ENCODE measurements at places on chromosomes 7 and 10.

GRCh38 chr7:30771174-30771879, at the start of gene MINDY4:
Gene MINDY4, plus strand, starts transcription at chr7:30771417. Its CDS starts 77 bp downstream, at chr7:30771494.
- DNase-seq: peak; percentile 40

- DNase-seq: no peak
These were observed 48.4 kb downstream of the SHH start for GRCh38 chr7:155763691-155764437.

DNA sequence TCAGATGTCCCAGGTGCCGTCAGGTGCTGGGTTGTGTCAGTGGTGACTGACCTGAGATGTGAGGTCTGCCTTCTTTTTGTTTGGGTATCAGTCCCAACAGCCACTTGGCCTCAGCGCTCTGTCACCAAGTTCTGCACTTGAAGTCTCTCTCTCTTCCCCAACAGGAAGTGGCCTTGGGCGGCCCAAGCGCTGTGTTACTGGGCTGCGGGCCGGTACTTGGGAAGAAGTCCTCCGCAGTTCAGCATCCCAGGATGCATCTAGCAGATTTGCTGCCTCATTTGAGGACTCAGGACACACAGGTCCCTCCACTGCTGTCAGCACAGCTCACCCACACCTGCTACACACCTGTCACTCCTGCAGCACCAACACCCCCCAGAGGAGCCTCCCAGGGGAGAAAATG, 40.1 kb downstream of the LYZL2 start:
- no peak for DNase-seq

DNA sequence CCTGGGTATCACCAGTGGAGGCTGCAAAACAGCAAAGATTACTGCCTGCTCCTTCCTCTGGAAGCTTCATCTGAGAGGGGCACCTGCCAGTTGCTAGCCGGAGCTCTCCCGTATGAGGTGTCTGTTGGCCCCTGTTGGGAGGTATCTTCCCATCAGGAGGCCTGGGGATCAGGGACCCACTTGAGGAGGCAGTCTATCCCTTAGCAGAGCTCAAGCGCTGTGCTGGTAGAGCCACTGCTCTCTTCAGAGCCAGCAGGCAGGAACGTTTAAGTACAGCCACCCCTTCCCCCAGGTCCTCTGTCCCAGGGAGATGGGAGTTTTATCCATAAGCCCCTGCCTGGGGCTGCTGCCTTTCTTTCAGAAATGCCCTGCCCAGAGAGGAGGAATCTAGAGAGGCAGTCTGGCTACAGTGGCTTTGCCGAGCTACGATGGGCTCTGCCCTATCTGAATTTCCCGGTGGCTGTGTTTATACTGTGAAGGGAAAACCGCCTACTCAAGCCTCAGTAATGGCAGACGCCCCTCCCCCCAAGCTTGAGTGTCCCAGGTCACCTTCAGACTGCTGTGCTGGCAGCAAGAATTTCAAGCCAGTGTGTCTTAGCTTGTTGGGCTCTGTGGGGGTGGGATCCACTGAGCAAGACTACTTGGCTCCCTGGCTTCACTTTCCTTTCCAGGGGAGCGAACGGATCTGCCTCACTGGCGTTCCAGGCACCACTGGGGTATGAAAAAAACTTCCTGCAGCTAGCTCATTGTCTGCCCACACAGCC, 19.6 kb downstream of the SEMA3E start:
- no peak for DNase-seq

Measured in CMK (cell line).